Activated CD4-positive, alpha-beta T cell treated with anti-CD3 and anti-CD28 coated beads, Interleukin-2, amount 10 ng/mL, durations not matched to agents 7 days and 5 days (primary cell): ENCODE measurements at places on chromosomes 7 and 10. TPM values are rescaled to one million over a fixed set of nuclear protein-coding genes. Genes with fewer than 3 reads are reported as not detected.
A peak's percentile ranks its signal among the peaks of the same experiment; 100 is the strongest.

The CYP26C1 gene
- 0.07 TPM for total RNA-seq

The TRIM4 gene
- 33.3 TPM for total RNA-seq

The MYOZ1 gene
- not detected for total RNA-seq

DNA sequence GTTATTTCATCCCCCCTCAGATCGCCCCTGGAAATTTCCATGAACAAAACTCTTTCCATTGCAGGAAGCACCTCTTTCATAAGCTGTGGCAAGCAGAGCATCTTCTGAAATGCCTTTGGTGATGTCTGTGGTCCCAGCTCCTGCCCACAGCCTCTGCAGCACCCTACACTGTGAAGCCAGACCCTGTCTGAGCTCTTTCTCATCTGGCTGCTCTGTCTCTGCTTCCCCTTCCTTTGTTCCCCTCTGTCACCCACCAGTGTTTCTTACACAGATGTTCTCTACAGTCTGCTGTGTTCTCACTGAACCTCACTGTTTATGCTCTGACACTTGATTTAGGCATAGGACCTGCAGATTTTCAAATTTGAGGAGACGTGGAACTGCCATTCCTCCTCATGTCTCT, 1.9 kb upstream of the TAS2R39 start:
- no peak for DNase-seq

DNA sequence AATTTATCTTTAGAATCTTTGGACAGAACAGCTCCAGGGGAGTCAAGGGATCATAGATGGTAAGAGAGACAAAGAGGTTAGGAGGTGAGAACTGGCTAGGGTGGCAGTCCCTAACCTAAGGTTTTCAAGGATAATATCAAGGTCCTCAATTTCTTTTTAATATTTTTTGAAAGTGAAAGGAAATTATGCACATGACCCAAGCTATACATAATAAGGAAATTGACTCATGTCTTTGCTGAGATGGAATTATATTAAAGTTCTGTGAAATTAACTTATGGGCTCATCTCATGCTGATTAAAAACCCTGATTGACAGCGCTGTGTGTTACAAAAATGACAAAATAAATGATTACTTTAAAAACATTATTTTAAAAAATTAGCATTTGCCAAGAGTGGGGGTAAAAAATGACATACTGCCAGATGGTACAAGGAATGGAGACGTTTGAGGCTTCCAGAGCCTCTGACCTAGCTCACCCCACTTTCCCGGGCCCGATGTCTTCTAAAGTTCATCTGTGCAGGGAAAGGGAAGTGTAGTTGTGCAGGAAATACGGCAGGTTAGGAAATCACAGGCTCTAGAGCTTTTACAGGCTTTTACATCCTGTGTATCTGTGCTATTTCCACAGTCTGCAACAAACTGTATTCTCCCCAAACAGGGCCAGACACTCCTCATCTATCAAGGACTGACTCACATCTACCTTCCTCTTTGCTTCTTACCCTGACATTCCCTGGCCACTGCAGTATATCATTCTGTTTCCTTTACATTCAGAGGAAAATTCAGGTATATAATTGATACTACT, 185.6 kb upstream of the PRSS58 start:
- no peak for DNase-seq

DNA sequence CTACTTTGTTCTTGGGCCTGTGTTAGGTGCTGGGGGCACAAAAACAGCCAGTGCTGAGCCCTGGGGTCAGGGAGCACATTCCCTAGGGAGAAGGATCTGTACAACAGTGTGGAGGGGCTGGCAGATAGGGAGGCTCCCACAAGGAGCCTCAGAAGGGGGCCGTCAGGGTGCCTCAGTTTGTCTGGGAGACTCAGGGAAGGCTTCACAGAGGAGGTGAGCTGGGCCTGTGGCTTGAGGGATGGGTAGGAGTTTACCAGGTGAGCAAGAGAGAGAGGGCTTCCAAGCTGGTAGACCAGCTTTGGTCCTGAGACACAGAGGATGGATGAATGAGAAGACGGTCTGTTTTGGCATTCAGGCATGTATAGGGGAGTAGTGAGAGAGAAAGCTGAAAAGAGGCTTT, 52.1 kb downstream of the CAMK1D start:
- no peak for DNase-seq

GRCh38 chr7:23971031-23971430, 261.0 kb downstream of the STK31 start:
- DNase-seq = no peak

DNA sequence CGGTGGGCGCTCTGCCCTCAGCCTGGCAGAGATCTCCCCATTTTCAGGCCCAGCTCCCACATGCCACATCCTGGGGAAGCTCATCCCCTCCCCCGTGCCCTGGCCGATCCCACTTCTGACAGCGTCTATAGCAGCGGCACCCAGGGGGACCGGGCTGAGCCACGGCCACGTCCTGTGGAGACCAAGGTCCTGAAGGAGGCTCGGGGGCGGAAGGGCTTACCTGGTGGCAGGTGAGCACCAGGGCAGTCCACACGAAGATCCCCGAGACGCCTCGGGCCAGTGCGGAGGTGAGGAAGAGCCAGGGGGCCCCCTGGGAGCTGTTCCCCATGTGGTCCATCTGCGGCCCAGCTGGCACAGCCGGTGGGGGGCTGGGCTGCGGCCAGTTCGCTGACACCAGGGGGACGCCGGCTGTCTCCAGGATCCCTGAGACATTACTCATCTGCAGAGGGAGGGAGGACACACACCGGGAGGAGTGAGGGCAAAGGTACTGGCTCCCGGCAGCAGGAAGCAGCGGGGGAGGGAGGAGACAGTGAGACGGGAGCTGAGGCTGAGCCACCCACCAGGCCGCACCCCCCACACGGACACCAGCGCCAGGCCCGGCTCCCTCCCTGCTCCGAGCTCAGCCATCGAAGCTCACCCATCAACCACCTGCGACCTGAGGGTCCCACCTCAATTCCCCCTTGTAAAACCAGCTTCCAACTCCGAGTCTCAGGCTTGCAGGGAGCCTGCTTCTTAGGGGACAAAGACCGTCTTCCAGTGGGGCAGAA, 776 bp downstream of the TMEM184A start:
- DNase-seq = no peak

DNA sequence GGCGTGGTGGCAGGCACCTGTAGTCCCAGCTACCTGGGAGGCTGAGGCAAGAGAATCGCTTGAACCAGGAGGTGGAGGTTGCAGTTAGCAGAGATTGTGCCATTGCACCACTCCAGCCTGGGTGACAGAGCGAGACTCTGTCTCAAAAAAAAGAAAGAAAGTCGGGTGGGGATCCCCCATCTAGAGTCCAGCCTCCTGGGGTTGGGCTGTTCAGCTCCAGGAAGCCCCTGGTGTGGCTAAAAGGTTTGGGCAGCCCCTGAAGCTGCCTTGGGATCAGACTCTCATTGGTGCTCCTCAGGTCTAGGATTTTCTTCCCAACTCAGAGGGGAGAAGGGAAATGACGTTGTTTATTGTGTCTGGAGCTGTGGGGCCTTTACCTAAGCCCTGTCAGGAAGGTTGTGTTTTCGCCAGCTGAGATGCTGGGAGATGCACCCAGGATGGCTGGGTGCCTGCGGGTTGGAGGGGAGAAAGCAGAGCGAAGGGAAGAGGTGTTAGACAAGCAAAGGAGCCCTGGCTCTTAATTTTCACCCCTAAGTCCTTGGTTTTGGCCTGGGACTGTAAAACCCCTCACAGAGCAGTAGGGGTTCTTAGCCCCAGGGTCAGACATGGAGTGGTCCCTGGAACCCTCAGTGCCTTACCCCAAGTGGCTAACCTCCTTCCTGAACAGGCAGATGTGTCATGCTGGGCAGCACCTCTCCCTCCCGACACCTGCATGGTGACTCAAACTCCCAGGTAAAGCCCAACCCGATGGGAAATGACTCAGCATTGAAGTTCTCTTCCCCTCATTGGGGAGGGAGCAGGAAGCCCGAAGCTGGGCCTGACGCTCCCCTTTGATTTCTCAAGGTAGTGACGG, 21.1 kb downstream of the PLAU start:
- peak; percentile 64 for DNase-seq

- no peak for DNase-seq
Measured at GRCh38 chr7:8514781-8515519, 81.5 kb downstream of the NXPH1 start.

- DNase-seq = no peak
Measured at GRCh38 chr7:32930378-32930777, 26.9 kb upstream of the FKBP9 start.

GRCh38 chr10:96714031-96714590, 6.2 kb downstream of the PIK3AP1 start:
- no peak for DNase-seq

DNA sequence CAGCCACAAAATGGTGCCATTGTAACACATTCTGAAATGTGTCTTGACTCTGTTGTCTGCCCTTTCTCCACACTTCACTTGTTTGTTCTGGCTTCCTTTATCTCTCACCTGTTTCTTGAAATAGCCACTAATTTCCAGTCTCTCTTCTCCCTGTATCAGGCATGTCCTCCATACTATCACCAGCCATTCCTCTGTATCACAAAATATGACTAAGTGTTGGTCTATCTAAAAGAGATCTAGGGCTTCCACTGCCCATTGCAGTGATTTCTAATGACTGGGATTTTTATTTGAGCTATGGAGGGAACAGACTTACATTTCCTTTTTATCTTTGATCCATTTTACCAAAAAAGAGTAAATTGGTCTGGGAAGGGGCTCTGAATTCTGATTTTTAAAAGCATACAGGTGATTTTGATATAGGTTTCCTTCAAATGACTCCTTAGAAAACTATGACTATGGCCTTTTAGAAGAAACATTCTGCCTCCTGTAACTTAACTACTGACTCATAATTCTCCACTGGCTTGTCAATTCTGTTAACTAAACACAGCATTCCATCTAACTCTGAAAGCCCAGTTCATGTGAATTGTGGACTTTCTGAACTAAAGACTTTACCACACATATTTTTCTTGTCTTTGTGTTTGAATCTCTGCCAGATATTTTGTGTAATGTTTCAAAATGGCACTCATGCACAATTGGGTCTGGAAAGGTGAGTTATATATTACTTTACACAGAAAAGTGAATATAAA, 1121.4 kb downstream of the XPNPEP1 start:
- no peak for DNase-seq

DNA sequence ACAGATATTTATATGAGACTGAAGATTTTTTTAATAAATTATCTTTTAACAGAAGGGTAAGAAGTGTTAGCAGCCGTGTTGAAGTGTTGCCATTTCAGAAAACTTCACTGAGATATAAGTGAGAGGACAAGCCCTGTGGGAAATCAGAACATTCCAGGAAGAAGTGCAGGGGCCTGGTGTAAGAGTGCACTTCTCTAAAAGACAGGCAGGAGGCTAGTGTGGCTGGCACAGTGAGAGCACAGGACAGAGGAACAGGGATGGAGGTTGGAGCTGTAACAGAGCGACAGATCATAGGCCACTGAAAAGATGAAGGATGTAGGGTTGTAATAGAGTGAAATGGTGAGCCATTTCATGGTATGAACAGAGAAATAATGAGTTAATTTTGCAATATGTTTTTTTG, 608.9 kb downstream of the SORCS1 start:
- no peak for DNase-seq

DNA sequence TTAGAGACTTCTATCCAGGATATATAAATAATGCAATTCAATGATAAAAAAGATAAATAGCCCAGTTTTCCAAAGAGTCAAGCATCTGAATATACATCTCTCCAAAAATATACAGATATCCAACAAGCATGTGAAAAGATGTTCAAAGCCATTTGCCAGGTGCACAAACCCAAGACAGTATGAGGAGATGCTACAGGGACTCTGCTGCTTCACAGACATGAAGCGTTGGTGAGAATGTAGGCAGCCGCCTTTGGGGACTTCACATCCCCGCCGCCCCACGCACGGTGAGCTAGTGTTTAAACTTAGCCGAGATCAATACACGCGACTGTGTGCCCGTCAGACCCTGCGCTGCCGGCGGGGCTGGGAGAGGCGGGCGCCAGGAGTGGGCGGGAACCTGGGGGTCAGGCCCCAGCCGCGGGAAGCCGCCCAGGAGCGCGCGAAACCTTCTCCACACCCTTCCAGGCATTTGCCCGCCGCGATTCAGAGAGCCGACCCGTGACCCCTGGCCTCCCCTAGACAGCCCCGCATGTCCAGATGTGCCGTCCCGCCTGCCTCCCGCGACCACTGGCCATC, 927 bp upstream of the ALOX5 start:
- peak; percentile 27 for DNase-seq

DNA sequence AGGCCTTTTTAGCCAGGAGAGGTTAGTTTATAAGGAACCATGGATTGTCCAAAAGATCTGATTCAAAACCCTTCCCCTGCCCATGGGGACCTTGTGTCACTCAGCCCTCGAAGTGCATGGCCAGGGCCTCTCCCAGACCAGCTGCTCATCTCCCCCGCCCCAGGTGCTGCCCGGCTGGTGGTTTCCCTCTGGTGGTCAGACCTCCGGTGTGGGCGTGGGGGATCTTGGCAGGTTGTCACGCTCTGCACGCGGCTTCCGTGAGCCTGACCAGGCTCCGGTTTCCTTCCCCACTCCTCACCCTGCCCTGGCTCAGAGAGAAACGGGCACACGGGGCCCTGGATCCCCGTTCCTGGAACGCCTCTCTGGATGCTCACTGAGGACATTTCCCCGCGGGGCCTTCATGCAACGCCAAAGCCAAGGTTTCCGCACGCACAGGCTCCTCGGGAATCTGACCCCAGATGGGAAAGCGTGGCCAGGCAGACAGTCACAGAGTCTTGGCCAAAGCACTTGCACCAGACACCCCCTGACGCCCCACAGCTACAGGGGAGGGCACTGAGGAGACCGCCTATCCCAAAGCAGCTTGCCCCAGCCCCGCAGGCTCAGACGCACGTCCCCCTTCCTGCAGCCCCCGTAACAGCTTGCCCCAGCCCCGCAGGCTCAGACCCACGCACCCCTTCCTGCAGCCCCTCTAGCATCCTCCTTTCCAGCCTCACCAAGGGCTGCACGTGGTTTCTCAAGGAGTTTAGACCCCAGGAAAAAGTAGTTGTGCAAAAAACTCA, 7.8 kb upstream of the DIP2C start:
- DNase-seq = no peak

DNA sequence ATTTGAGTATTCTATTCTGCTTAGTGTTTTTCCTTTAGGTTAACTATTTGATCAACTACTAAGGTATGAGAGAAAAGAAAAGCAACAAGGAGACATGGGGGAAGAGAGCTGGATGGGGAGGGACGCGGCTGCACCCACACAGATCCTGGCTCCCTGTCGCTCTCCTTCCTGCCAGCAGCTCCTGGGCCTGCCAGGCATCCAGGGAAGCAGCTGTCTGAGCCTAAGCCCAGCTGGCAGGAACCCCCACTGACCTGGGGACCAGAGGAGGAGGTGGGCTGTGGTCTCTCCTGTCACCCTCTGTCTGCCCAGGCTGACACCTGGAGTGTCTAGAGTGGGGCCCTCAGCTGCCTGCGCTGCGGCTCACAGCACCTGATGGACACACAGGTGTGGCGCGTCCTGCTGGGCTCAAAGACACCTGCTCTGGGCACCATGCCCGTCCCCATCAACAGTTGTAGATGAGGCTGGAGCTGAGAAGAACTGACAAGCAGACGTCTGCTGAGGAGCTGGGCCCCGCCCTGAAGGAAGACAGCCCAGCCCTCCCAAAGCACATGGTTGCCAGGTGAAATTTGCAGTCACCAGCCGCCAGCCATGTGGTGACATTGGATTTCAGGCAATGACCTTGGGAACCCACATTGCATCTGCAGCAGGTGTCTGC, 207.9 kb downstream of the PLXNA4 start:
- DNase-seq = no peak
